ENCODE measurements at places on chromosomes 5 and 9.
A peak's percentile ranks its signal among the peaks of the same experiment; 100 is the strongest.

DNA sequence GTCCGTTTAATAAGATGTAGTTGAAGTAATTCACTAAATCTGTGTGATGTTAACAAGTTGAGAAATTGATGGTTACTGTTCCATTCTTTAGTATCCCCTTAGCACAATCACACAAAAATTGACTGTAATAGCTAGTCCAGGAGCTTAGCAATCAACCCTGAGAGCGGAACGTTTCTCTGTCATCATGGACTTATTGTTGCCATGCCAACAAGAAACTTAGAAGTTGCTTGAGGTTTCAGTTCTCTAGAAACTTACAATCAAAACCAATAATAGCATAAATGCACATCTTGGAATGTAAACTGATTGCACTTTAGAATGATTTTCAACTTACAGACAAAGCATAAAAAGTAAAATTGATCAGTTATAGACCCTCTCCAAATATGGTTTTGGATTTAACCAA lies 125.4 kb upstream of the ANKH start:
- no peak for DNase-seq

GRCh38 chr5:156927545-156927944 lies 35.5 kb downstream of the TIMD4 start:
- DNase-seq = no peak

- no peak for DNase-seq
These were observed 5.8 kb downstream of the USP20 start for GRCh38 chr9:129841071-129841470.

DNA sequence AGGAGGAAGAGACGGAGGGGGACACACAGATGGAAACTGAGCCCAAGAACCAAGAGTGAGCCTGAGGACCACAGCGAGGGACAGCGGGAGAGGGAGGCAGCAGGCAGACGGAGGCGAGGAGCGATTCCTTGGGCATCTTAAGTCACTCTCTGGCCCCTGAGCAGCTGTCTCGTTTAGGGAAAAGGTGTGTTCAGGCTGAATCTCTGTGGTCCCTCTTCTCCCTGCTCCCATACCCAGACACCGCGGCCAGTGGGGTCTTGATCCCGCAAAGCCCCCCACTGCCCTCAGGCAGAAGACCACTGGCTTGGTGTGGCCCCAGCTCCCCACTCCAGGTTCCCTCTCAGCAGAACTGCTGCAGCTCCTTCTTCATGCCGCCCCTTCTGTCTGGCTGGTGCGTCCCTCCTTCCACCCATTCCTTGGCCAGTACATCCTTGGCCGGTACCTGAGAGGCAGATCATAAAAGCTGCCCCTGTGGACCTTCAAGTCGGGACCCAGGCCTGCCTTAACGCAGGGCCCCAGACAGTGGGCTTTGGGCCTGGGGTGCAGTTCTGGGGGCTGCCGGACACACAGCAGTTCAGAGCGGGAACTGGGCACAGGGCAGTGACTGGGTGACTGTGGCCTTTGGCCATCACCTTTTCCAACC lies 5.8 kb upstream of the RALGDS start:
- no peak for DNase-seq

- DNase-seq = no peak
These were observed 123.0 kb upstream of the GRIA1 start for GRCh38 chr5:153367466-153367865.

DNA sequence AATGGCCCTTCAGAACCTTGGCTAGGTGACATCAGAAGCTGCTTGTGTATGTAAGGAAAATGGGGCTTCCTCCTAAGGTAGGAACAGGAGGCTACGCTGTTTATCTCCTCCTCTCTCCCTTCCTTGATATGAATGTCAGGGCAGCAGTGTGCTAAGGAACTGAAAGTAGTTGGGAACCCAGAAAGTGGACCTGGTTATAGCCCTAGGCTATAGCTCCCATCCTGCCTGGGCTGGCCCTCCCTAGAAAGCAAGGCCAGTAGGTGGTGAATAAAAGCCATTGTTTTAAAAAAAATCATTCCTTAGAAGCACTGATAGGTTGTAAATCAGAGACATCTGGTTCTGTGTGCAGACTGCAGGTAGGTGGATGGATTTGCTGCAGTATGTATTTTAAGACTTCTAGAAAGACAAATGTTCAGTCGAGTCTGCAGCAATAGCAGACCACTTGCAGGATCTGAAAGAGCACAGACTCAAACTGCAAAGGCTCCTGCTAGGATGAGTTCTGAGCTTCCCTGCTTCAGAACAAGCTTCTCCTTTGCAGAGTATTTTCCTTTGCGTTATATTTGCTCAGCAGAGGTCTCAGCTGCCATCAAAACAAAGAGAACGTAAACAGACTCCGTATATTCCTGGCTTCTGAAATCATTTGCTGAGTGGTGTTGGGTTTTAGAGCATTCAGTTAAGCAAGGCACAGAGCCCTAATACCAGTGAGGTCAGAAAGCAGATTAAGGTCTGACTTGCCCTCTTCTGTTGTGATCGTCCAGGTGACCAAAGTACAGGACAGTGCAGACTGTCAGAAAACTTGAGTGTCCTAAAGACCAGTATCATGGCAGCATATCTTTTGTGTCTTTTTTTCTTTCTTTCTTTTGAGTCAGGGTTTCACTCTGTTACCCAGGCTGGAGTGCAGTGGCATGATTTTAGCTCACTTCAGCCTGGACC lies 20.1 kb upstream of the CFAP157 start:
- no peak for DNase-seq

DNA sequence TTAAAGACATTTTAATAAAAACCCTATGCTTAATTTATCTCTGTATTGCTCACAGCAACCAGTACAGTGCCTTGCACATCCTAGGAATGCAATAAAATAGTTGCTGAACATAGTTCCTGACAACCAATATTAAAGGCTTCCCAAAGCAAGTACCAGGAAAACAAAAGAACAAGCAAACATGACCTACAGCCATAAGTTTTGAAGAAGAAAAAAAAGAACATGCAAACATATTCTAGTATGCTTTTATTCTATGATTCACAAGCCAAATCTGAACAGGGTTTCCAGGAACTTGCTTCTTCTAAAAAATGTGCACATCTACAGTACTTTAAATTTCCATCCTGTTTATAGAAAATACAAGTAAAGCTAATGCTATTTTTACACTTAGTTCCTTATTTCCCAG lies 4.5 kb downstream of the CEMIP2 start:
- no peak for DNase-seq

GRCh38 chr9:87102126-87102525 lies 154.8 kb upstream of the GAS1 start:
- DNase-seq = no peak

GRCh38 chr9:127347831-127348776 lies 48.9 kb upstream of the SLC2A8 start:
- peak; percentile 20 for DNase-seq

- no peak for DNase-seq
These were observed 6.7 kb downstream of the RNF44 start for GRCh38 chr5:176530393-176530982.

GRCh38 chr5:148491793-148492184 lies 108.0 kb downstream of the FBXO38 start:
- no peak for DNase-seq

- no peak for DNase-seq
These were observed 22.8 kb downstream of the FPGS start for GRCh38 chr9:127825319-127826051.

DNA sequence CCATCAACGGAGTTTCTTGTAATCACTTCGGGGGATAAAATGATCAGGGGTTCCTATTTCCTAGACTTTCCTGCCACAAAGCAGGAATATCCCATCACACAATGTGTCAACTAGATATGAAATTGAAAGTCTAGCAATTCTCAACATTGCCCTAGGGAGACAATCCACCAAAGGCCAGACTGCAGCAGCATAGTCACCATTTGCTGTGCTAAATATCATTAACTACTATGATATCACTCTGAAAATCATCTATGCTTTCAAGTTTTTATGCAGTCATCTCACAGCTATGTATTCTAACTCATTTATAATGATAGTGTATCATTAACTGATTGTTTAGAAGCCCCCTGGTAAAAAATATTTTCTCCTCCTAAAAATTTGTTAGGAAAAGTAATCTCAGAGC lies 342.6 kb upstream of the CDH6 start:
- no peak for DNase-seq

GRCh38 chr5:106739127-106739526 lies 931.6 kb downstream of the EFNA5 start:
- DNase-seq = no peak

DNA sequence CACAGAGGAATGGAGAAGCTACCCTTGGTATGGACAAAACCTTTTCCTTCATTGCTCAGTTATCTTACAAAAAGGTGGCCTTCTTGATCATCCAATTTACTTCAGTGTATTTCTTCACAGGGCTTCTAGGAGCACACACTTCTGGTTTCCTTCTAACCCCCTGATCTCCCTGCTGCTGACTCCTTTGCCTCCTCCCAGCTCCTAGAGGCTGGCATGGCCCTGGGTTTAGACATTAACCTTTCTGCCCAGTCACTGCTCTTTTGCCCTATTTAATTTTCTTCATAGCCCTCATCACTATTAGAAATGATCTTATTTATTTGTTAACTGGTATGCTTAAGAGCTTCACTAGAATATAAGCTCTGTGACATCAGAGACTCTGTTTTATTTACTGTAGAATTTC lies 63.2 kb downstream of the ANKRD55 start:
- DNase-seq = no peak

DNA sequence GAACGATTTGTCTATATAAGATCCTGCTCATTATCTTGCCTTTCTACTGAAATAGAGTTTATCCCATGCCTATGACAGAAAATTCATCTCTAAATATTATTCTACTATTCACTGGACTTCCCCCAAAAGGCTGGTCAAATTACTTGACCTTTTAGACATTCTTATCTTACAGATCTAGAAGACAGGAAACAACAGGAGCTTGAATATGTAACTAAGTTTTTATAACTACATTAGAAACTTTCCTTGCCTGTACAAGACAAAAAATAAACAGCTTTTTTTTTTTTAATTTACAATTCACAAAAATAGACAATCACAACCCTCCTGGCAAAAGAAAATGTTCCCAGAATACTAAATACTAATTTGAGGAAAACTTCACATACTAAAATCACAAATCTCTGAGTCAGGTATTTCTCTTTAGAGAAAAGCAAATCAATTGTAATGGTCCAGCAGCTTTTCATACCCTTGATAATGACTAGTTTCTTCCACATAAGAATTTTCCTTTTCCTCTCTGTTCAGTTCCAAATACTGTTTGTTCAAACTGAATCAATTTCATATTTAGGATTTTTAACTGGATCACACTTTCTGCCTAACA lies 68.6 kb downstream of the MLLT3 start:
- DNase-seq = no peak

GRCh38 chr9:78533500-78533899 lies 236.6 kb downstream of the PSAT1 start:
- no peak for DNase-seq

DNA sequence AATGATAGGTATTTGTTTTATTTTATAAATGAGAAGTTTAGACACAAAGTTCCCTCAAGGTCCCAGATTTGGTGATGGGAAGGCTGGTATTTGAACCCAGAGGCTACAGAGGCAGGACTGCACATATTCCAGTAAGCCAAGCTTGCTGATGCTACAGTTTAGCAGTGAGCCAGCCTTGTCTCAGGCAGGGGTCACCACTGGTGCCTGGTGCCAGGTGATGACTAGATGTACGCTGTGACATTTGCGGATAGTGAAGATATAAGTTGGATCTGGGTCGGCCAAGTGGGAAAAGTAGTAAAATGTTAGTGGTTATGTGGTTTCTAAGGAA lies 143.9 kb downstream of the AOPEP start:
- no peak for DNase-seq

DNA sequence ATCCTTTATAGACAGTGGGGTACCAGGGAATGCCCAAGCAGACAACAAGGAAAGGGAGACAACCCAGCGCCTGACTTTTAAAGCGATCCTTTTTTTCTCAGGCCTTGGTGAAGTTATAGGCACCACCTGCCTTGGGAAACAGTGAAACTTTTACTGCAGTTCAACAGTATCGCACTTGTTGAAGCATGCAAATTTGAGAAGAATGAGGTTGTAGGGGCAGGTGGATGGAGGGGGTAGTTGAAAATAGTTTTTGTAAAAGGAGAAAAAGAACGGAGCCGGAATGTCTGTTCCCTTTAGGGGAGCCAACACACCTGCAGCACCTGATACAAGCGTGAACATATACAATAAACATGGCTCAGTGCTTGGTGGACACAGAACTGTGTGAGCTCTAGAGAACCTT lies 190.2 kb upstream of the NR3C1 start:
- DNase-seq = no peak

DNA sequence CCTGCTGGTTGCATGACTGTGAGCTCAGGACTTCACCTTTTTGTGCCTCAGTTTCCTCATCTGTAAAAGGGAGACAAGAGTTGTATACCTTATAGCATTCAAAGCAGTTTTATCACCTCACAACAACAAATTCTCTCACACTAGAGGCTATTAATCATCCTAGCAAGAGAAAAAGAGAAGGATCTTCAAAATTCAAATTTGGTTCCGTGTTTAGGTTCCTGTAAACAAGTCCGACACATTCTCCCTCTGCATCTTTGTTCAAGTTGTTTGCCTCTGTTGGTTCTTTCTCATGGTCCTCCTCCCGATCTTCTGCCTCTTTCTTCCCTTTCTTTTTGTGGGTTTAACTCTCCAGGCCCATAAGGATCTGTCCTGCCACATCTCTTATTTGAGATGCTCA lies 218.0 kb downstream of the PIK3R1 start:
- no peak for DNase-seq

DNA sequence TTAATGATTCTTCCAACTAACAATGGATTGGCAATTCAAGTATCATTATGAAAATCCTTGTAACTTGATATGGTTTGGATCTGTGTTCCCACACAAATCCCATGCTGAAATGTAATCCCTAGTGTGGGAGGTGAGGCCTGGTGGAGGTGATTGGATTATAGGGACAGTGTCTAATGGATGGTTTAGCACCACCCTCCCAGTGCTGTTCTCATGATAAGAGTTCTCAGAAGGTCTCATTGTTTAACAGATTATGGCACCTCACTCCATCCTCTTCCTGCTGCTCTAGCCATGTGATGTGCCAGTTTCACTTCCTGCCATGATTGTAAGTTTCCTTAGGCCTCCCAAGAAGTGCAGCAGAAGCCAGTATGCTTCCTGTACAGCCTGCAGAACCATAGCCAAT lies 1116.2 kb upstream of the EDIL3 start:
- DNase-seq = no peak
